ENCODE measurements at places on chromosomes 7 and 10. TPM values are rescaled to one million over a fixed set of nuclear protein-coding genes. Genes with fewer than 3 reads are reported as not detected.

Gene CHAT
- not detected for total RNA-seq

GRCh38 chr7:88664630-88665233, 94.8 kb upstream of the ZNF804B start:
- no peak for DNase-seq

Gene NUTM2A
- 0.26 TPM for total RNA-seq

Gene RARRES2
- total RNA-seq = 9.4 TPM

Gene CBX3
- total RNA-seq = 259 TPM

DNA sequence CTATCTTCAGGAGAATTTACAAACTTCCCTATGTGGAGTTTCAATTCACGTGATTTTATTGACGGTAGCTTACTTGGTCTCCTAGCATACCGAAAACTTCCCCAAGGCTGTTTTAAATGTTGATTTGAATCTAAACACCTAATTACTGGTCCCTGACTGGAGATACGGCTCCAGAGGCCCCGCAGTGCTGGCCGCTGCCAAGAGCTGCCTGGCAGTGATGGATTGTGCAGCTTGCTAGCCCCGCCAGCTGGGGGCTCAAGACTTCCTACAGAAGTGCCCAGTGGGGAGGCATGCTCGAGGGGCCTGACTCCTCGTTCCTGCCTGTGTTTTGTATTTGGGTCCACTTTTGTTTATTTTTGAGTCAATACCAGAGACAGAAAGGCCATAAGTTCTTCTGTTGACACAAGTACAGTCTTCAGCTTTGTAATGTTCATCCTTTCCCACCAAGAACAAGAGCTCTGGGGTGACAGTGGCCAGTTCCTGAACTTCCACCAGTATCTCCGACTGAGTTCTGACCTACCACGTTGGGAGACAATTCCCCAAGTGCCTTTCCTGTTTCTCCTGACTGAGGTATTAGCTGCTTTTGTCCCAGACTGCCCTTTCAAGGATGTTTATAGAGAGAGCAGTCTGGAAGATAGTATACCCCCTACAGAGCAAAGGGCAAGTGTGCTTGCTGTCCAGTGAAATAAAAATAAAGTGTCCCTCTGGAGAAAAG, 80.7 kb upstream of the CXCL12 start:
- DNase-seq = no peak

- no peak for DNase-seq
Observed at GRCh38 chr7:106199024-106199423, 85.8 kb downstream of the NAMPT start.

- no peak for DNase-seq
Observed at GRCh38 chr10:129614341-129614740, 147.3 kb downstream of the MGMT start.

Measured in LHCN-M2 (cell line).